Activated CD4-positive, alpha-beta T cell treated with anti-CD3 and anti-CD28 coated beads, Interleukin-2, amount 50 U/mL, for 48 hours (primary cell): ENCODE measurements at places on chromosomes 16 and 17.

DNA sequence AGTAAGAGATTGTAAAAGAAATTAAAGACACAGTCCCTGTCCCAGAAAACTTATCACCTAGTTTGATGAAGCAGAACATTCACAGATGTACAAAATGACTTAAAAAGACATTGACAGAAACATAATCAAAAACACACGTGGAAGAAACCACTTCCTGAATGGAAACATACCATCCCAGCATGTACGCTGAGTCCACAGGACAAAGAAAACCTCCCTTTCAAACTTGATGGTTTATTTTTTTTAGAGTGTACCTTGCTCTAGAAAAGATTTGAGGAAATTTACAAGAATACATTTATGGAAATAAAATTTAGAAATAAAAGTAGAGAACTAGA lies 140.9 kb downstream of the PMP22 start:
- DNase-seq: no peak

- DNase-seq: no peak
These were observed 2.2 kb downstream of the PIP4K2B start for GRCh38 chr17:38797158-38797490.

DNA sequence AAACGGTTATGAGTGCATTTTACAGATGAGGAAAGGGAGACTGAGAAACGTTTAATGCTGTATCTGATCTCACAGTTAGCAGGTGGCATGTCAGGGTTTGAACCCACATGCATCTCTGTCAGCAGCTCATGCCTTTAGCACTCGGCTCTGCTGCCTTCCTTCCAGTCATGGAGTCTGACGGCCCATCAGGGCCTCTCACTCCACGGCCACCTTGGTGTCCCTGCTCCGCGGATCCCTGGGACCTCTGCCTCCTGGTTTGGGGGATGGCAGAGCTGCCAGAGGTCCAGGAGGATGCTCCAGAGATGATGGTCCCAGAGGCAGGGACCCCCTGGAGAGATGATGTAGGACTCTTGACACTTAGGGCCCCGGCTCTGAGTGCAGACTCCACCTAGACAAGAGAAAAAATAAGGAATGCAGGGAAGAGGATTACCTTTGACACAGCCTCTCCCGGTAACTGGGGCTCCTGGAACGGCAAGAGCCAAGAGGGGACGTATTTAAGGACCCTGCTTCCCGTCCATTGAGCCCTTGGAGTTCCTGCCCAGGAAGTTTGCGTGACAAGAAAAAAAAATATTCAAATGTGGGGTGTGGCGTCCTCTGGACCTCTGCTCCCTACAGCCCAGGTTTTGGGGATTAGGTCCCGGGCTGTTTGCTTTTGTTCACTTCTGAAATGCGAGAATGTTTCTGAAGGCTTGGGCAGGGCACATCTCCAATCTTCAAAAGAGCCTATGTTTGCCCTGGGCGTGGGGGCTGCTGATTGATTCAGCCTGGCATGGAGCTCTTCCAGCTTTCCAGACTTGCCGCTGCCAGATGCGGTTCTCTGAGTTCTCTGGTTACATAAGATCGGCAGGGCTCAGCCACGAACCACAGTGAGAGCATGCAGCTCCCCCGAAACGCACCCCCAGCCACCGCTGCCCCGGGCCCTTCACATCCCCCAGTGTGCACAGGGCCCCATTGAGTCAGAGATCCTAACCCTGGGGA lies at the start of gene ALDH3A1:
ALDH3A1 (minus strand) TSS at position 470 of the 978 bp plus-strand sequence. CDS start 3,169 bp downstream, outside the sequence.
- DNase-seq: no peak

GRCh38 chr17:31902693-31903092 lies 1.2 kb upstream of the UTP6 start:
- no peak for DNase-seq

DNA sequence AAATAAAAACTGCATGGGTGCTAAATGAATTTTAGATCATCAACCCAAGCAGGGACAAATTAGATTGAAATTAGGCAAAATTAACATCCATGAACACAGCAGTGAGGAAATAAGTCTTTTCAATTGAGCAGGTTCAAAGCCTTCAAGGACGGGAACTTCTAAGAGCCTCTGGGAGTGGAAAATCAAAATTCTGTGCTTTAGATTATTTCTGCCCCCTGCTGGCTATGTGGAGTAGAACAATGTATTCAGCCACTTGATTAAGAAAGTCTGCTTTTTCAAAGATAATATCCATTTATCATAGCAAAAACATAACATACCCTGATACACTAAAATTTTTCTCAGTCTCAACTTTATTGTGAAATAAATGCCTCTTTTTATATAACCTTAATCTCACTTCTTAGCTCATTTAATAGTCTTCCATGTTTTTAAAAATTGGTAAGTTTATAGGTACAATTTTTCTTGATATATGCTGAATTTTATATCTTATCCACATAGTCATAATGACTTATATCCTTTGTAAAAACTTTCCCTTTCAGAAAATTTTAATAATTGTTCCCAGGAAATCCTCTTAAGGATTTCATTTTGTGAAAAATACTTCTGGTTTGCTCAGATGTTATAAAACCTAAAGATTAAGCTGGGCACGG lies 28.1 kb upstream of the NOL11 start:
- DNase-seq: peak; percentile 5

- no peak for DNase-seq
These were observed 54.3 kb downstream of the WSB1 start for GRCh38 chr17:27348196-27348595.

GRCh38 chr17:28128779-28129178 lies 86.3 kb downstream of the NLK start:
- DNase-seq: no peak

DNA sequence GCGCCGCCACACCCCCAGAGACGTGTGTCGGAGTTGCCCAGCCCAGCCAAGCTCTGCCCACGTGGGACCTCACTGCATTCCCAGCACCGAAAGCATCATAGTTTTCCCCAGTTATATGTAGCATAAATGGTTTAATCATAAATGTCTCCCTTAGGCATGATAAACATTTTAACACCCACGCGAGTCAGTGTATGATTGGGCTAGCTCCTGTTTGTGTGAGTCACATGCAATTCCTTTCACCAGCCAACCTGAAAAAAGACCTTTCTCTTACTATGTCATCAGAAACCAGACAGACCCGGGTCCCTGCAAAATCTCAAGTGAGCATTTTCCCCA lies 9.2 kb downstream of the TAF1C start:
- peak; percentile 21 for DNase-seq

DNA sequence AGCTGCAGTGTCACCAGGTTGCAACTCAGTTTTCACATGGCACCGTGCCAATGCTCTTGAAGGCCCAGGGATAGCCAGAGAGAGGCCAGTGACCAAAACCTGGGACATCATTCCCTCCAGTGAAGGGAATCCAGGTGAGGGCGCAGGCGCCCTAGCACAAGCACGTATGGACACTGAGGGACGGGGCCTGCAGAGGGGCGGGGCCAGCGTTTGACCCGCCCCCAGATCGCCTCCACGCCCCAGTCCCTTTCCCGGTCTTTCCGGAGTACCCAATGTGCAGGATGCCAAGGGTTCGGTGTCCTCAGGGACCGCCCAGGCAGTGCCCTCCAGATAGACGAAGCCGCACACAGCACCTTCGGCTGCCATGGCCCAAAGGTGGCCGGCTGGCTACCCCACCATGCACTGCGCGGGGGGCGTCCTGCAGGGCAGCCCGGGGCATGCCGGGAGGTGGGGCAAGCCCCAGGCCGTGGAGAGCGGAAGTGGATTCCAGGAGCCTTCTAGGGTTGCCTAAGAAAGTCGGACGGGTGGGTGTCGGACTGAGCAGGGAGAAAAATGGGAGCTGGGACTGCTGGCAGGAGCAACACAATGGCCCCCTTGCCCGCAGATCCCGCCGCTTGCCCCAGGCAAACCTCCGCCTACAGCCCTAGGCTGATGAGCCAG lies 4.6 kb downstream of the SLC12A4 start:
- no peak for DNase-seq

DNA sequence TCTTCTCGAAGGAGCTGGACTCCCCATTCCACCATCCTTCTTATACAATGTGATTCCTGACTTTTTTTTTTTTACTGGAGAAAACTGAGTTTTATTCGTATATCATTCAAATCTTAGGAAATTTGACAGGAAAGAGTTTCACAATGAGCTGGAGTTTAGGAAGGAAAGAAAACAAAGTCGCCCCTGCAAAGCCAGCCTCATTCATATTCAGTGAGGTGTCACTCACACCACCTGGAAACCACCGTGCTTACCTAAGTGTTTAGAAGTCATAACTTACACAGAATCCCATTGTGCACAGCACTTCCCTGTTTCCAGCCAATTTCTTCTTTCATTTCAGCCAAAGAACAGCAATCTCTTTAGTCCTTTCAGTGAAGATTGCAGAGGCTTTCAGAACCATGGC lies 90.3 kb upstream of the CHMP6 start:
- DNase-seq: peak; percentile 31

DNA sequence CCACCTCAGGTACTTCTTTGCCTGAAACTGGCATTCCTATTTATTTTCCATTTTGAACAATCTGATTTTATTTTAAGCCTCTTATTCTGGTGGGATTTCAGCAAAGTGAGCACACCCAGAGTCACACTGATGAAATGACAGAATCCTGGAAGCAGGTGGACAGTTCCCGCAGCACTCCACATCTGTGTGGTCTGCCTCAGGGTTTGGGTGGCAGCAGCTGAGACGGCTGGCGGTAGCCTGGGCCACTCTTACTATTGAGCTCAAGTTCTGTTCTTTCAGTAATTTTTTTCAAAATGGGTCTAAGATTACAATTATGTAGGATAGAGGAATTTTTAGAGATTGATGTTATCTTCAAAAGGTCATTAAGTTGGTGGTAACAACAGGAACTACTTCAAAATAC lies 32.5 kb upstream of the ENDOV start:
- no peak for DNase-seq

DNA sequence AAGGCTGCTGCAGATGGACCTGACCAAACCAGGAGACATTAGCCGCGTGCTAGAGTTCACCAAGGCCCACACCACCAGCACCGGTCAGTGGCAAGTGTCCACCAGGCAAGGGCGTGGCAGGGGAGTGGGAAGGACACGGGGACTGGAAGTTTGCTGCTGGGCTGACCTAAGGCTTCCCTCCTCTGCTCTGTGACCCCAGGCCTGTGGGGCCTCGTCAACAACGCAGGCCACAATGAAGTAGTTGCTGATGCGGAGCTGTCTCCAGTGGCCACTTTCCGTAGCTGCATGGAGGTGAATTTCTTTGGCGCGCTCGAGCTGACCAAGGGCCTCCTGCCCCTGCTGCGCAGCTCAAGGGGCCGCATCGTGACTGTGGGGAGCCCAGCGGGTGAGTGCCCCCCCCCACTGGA lies 4.8 kb downstream of the HSD11B2 start:
- no peak for DNase-seq

DNA sequence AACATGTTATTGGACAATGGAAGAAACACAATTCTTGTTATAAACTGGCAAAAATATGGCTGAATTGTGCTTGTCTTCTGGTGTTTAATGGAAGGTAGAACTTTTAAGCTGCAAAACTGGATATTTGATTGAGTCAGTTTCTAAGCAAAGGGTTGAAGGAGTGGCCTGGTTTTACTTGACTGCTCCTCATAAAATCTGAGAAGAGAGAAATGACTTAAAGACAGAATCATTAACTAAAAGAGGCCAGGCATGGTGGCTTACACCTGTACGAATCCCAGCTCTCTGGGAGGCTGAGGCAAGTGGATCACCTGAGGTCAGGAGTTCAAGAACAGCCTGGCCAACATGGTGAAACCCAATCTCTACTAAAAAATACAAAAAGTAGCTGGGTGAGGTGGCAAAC lies 770.7 kb downstream of the CDH11 start:
- DNase-seq: no peak

GRCh38 chr17:49817993-49818392 lies 29.5 kb downstream of the KAT7 start:
- DNase-seq: peak; percentile 18

DNA sequence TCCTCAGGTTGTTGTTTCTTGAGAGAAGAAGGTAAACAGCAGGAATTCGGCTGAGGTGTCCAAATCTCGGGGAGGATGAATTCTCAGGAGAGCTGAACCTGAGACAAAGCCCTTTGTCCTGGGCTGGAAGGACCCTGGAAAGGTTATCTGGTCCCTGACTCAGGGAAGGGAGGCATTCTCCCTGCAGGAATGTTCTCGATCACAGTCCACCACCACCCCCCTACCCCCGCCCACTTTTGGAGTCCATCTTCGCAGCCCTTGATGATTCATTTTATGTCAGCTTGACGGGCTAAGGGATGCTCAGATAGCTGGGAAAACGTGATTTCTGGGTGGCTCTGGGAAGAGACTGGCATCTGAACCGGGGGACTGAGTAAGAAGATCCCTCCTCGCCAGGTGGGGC lies 1.4 kb upstream of the CEP295NL start:
- no peak for DNase-seq

DNA sequence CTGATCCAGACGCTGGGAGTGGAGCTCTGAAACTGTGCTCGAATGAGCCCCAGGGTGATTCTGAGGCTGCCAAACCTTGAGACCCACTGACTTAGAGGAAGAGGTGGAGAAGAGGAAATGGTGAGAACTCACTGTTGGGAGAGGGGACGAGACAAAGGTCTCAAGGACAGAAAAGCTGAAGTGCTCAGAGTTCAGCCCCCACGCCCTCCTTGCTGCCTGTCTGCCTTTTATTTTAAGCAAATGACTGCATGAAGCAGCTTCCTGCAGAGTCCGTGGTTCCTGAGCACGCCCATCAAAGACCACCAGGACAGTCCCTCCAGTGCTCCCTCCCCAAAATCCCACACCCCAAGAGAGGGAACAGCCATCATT lies 20.4 kb downstream of the COTL1 start:
- no peak for DNase-seq

- no peak for DNase-seq
These were observed 63.4 kb downstream of the LMF1 start for GRCh38 chr16:907361-907760.

- DNase-seq: no peak
These were observed 44.9 kb upstream of the PIK3R6 start for GRCh38 chr17:8912084-8912981.

- DNase-seq: no peak
These were observed 19.9 kb downstream of the CEP295NL start for GRCh38 chr17:78883089-78883532.

DNA sequence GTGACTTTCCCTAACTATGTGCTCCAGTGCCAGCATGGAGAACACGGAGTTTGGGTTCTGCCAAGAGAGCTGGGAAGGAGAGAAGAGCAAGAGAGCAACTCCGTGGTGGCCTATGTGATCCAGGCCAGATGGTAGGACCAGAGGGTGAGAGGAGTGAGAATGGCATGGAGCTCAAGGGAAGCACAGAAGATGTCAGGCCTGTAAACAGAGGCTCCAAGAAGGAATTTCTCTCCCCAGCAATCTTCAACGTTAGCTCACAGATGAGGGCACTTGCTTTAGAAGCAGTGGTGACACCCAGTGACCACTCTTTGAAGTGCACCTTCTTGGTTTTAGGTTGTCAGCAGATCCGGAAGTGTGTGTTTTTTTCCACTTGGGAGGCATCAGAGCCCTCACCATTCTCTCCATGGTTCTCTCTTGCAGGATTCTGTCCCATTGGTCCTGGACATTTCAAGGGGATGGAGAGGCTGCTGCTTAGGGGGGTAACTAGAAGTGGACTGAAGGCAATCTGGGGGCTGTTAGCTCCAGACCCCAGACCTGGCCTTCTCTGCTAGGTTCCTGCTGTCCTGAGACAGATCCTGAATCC lies 18.1 kb upstream of the TMEM98 start:
- DNase-seq: peak; percentile 67
